ENCODE measurements at places on chromosomes 5 and 9. TPM values are rescaled to one million over a fixed set of nuclear protein-coding genes. Genes with fewer than 3 reads are reported as not detected.

DNA sequence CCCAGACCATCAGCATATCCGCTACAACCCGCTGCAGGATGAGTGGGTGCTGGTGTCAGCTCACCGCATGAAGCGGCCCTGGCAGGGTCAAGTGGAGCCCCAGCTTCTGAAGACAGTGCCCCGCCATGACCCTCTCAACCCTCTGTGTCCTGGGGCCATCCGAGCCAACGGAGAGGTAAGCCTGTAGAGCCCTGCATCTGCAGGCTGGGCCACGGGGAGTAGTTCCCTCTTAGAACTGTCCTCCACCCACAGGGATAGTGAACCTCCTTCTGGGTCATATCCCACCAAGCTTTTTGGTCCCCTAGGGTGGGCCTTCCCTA lies 569 bp downstream of the GALT start:
- no peak for DNase-seq

The GPR151 gene
- not detected for polyA plus RNA-seq

GRCh38 chr9:121768416-121769015 lies 117.1 kb downstream of the DAB2IP start:
- DNase-seq = no peak

The ZNF454 gene
- polyA plus RNA-seq = 8.2 TPM

The ADGRD2 gene
- 0.13 TPM for polyA plus RNA-seq

The TNFSF8 gene
- polyA plus RNA-seq = 16.9 TPM

GRCh38 chr5:98827161-98827560 lies 53.7 kb downstream of the RGMB start:
- DNase-seq = no peak

DNA sequence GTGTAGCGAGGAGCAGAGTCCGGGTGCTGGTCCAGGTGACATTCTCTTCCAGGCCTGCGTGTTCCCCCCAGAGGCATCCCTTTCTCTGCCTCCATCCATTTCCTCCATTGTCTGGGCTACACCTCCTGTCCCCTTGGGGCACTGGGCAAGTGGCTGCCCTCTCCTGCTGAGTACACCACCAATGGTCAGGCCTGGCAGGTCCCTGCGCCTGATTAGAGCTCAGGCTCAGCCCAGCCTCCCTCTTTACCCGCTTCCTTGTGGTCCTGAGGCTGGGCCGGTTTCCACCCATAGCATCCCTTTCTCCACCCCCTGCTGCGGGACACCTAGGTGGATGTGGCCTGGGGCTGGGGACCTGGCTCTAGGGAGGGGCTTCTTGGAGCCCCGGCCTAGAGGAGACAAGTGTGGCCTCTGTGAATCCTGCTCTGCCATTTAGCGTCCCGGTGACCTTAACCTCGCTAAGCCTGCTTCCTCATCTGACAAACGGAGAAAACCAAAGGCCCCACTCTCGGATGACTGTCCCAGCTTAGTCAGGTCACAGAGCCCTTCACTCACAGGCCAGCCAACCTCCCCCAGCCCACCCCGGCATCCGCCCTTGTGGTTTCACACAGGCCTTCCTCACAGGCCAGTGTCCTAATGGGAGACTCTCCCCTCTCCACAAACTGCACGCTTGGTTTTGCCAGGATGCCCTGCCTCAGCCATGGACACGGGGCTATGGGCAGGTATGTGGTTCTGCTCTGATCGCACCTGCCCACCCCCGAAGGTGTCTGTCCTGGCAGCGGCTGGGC lies 12.9 kb downstream of the DOLPP1 start:
- no peak for DNase-seq

DNA sequence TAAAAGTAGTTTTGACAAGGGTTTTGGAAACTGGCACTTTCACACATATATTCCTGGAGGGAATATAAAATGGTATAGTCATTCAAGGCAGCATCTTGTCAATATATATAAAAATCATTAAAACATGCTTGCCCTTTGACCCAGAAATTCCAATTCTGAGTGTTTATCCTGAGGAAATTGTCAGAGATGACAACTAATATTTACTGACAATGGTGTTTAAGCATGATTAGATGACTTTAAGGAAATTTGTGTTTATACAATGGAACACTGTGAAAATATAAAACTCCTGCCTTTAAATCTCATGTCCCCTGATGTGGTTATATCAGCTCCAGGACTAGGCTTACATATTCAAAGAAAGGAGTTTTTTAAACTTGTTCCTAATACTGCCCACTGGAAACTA lies 25.6 kb downstream of the PCSK1 start:
- no peak for DNase-seq

DNA sequence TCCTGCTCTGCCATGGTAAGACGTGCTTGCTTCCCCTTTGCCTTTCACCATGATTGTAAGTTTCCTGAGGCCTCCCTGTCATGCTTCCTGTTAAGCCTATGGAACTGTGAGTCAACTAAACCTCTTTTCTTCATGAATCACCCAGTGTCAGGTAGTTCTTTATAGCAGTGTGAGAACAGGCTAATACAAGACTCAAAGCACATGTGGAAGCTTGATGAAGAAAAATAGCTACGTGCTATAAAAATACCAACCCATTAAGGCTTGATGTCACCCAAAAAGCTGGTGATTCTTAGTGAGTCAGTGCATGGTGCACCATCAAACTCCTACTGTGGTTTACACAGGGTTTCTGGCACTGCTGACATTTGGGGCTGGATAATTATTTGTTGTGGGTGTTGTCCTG lies 332.2 kb downstream of the TMEM167A start:
- DNase-seq = no peak

DNA sequence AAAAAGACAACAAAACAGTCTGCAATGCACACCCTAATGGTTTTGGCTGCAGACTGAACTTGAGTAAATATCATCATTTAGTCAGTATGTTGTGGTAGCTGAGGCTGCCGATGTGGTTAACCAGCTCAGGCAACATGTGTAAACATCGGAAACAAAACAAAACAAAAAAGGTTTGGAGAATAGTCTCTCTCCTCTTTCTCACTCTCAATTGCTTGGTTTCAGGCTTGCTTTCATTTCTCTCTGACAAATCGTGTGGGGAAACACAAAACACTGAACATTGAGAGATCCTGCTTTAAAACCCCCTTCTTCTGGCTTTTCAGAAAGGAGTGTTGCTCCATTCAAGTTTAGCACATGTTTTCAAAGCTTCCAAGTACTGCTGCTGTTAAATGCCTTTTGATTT lies 453.3 kb downstream of the BNC2 start:
- peak; percentile 61 for DNase-seq

The EGFLAM gene
- 8.9 TPM for polyA plus RNA-seq

GRCh38 chr9:135920973-135921585 lies 13.7 kb upstream of the CAMSAP1 start:
- DNase-seq = no peak

The SLC6A7 gene
- not detected for polyA plus RNA-seq

- DNase-seq = peak; percentile 52
These were observed 1.5 kb downstream of the NDFIP1 start for GRCh38 chr5:142110046-142110531.

The CDKN2B-AS1 gene
- 0.21 TPM for polyA plus RNA-seq

- no peak for DNase-seq
These were observed 10.5 kb upstream of the LRRC70 start for GRCh38 chr5:62568143-62568542.

The DOCK8 gene
- 8.4 TPM for polyA plus RNA-seq

- no peak for DNase-seq
These were observed at the start of gene TAL2 for GRCh38 chr9:105662184-105663104. TSS of gene TAL2 (plus strand) at chr9:105662457. CDS start at chr9:105662497, 40 bp downstream.

DNA sequence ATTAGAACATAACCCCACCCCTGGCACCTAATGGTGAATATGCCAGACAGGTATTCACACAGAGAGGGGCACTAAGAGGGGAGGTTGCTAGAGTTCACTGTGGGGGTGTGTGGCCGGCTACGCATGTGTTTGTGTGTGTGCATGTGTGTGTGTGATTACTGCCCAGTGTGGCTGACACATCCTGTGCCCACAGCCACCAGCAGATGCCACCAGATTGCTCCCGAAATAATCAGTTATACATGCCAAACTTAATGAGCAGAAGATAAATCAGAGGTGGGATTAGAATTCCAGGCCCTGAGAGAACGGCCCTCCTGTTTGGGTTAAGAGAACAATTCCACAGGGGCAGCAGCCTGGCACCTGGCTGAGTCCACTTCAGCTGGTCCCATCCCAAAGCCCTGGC lies 91.8 kb upstream of the TBCA start:
- no peak for DNase-seq

DNA sequence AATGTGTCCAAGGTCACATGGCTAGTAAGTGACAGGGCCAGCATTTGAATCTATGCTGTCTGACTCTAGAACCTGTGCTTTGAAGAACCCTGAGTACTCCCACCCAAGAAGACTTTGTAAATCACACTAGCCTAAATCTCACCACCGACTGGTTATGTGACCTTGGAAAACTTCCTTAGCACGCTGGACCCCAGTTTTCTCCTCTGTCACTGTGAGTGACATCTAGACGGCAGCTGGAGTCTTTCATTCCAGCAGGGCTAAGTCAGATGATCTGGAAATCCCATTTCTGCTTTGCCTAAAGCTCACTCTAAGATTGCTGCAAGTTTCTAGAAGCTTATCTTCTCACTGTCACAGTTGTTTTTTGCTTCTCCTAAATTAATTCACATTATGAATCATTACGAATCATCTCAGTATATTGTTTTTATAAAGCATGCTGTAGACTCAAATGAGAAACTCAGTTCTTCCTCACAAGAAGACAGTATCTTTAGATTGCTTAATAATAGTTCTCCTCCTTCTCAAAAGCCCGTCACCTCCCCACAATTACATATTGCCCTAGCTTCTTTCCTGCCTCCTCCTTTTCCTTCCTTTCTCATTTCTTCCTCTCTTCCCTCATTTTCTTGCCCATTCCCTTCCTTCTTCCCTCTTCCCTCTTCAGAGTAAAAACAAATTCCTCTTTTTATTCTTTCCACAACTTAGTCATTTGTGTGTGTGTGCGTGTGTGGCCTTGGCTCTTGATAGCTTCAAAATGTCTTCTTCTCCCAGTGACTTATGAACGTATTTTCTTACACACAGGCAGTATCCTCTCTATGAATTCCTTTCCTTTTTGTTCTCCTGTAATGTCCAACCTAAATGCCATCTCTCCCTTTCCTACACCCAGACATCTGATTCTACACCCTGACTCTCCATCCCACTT lies 16.8 kb downstream of the ALDOB start:
- no peak for DNase-seq

The TYRP1 gene
- 5.5 TPM for polyA plus RNA-seq

DNA sequence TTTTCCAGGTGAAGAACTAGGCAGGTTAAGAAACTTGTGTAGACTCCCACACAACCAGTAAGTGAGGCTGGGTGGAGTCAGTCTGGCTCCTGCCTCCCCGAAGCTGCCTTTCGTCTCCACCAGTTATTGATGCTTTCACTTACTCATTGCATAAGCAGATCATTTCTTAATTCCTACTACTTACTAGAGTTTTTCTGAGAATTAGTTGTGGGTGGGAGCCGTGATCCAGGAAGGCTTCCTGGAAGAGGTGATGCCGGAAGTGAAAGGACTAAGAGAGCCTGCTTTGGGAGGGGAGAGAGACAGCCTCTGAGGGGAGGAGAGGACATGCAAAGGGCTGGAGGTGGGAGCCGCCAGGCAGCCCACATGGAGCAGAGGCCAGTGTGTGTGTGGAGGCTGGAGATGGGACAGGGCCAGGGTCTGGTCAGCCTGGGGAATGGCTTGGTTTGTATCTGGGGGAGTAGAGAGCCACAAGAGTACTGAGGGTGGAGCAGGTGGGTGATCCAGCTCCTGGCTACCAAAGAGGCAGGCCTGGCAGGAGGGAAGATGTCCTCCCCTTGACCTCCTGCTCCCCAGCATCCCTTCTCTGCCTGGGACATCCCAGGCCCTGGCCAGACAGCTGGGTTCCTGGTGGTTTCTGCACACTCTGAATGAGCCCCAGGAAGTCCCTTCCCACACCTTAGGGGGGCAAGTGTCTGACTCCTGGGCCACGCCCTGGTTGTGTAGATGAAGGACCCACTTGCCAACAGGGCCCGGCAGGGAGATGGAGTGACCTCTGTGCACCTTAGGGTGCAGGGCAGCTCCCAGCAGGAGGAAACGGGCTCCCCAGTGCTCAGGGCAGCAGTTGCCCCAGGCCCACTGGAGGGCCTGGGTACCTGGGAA lies 12.2 kb upstream of the CARD19 start:
- DNase-seq = no peak

The ECM2 gene
- polyA plus RNA-seq = 35.4 TPM

The MBLAC2 gene
- polyA plus RNA-seq = 11.0 TPM

DNA sequence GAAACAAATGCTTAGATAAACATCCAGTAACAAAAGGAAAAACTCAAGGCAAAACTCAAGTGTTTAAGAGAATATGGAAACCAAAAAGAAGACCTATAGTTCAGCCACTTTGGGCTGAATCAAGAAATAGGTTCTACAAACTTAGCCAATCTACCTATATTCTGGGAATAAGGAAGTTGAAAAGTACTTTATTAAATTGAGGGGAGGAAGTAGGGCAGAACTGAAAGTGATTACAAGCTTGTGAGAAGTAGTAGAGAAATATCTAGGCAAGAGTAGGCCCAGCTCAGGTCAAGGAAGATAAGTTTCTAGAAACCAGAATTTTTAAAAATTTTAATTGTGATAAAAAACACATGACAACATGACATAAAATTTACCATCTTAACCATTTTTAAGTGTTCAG lies 384.8 kb upstream of the PCSK5 start:
- no peak for DNase-seq

Measured in right lung (tissue), 10 donors.